Right lung (tissue), 10 donors: ENCODE measurements at places on chromosomes 1 and 21. TPM values are rescaled to one million over a fixed set of nuclear protein-coding genes. Genes with fewer than 3 reads are reported as not detected.

SLC9C2 gene
- polyA plus RNA-seq: 0.09 TPM

LCE2A gene
- polyA plus RNA-seq: not detected

GRCh38 chr1:163747261-163747660 lies 425.5 kb downstream of the NUF2 start:
- no peak for DNase-seq

DNA sequence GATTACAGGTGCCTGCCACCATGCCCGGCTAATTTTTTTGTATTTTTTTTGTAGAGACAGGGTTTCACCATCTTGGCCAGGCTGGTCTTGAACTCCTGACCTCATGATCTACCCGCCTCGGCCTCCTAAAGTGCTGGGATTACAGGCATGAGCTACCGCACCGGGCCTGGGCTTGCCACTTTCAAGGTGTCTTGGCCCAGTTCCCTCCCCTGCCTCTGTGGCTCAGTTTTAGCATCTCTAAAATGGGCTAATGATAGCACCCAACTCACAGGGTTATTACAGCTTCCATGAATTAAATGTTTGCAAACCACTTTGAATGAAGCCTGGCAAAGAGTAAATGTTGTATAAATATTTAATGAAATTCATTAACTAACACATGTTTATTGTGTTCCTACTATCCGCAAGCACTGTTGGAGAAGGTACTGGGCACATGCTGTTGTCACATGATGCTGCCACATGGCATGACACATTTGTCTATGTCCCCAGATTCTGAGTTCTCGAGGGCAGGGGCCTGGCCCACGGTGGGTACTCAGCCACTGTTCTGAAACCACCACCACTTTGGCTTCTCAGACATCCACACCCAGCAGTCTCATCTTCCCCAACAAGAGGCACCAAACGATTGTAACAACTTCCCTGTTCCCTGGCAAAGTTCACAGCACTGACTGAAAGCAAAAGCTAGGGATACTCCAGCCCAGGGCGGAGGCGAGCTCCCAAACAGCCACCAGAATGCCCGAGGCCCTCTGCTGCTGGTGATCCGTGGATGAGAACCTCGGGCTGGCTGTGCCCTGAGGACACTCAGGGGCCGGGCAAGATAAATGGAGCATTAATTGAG lies 9.7 kb downstream of the IFFO2 start:
- DNase-seq: no peak

GRCh38 chr1:40708750-40709099 lies 17.2 kb downstream of the NFYC start:
- no peak for DNase-seq

DNA sequence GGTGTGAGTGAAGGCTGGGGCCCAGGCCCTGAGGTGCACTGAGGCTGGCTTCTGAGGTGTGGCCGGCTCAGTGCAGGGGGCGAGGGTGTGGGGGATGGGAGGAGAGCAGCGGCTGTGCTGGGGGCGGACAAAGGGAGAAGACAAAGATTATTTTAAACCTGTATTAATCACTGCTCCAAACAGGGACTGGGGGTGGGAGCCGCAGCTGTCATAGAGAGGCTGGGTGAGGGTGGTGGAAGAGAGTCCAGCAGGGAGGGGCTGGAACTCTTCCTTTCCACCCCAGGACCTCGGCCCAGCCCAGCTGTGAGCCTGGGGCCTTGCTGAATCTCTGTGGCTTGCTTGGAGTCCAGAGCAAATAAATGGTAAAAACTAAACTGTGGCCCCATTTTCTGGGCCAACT lies 106.9 kb downstream of the KCND3 start:
- no peak for DNase-seq

GRCh38 chr1:6163191-6163972 lies 16.7 kb downstream of the CHD5 start:
- DNase-seq: no peak
